ENCODE measurements at places on chromosomes 3 and 15.

- no peak for DNase-seq
Measured at GRCh38 chr3:151282921-151283320, 4.6 kb upstream of the P2RY14 start.

DNA sequence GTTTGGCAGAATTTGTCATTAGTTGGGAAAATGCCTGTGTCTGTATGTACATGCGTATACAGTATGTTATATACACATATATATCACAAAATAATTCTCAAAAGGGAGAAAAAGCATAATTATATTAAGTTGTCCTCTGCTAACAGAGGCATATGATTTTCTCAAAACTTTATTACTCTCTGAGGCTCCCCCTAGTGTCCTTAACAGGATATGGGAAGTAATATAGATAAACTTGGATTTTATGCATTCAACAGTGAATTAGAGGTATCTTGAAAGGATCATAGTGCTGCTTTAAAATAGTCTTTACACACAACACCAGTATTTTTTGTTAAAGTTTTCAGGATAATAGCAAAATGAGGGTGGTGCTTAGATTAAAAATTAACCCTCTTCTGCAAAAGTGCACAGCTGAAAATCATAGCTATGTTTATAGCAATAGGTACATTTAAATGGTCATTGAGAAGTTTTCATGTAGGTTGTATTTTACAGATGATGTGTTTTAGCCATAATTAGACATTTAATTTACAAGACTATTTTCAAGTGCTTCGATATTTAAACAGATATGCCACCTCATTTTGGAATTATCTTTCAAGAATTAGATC is 454.0 kb upstream of the ROBO2 start:
- no peak for DNase-seq

- DNase-seq, result no peak
Measured at GRCh38 chr3:135056733-135057310, 261.8 kb downstream of the EPHB1 start.

GRCh38 chr15:70962084-70962483 is 69.5 kb downstream of the LRRC49 start:
- no peak for DNase-seq

Measured in left lobe of liver (tissue), 2 donors.